Renal cortex interstitium (tissue), 15 donors: ENCODE measurements at places on chromosomes 11 and 22. TPM values are rescaled to one million over a fixed set of nuclear protein-coding genes. Genes with fewer than 3 reads are reported as not detected.

- DNase-seq = no peak
Observed at GRCh38 chr11:5992604-5993251, 5.9 kb upstream of the OR52L1 start.

DNA sequence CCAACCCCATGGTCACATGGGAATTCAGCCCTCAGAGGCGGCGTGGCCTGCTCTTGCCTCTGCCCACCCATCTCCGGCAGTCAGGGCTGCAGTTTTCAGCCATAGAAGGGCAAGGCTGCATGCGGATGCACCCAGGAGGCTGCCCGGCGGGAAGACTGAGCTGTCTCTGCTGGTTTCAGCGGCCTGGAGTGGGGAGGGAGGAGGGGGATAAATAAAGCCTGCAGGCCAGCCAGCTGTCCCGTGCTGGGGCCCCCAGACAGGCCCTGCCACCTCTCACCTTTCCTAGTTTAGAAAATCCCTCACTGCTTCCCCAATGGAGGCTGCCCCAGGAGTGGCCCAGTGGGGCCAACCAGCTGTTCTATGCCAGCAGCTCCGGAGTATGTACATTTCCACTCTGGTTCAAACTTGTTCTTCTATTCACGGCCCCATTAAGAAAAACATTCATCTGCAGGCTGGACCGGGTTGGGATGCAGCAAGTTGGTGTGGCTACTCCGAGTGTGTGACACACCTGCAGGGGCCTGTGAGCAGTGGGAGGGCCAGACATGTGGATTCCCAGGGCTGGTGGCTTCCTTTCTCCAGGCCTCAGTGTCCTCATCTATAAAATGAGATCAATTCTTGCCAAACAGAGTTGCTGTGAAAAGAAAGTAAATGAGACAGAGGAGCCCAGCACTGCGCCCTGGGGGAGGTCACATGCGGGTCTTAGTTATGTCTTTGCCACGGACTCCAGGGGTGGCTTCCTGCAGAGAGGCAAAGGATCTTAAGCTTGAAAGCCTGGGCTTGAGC, 5.0 kb downstream of the MICALL1 start:
- no peak for DNase-seq

- no peak for DNase-seq
Observed at GRCh38 chr11:132852361-132852760, 679.9 kb downstream of the OPCML start.

- DNase-seq = no peak
Observed at GRCh38 chr22:25892678-25893077, 150.7 kb downstream of the MYO18B start.

DNA sequence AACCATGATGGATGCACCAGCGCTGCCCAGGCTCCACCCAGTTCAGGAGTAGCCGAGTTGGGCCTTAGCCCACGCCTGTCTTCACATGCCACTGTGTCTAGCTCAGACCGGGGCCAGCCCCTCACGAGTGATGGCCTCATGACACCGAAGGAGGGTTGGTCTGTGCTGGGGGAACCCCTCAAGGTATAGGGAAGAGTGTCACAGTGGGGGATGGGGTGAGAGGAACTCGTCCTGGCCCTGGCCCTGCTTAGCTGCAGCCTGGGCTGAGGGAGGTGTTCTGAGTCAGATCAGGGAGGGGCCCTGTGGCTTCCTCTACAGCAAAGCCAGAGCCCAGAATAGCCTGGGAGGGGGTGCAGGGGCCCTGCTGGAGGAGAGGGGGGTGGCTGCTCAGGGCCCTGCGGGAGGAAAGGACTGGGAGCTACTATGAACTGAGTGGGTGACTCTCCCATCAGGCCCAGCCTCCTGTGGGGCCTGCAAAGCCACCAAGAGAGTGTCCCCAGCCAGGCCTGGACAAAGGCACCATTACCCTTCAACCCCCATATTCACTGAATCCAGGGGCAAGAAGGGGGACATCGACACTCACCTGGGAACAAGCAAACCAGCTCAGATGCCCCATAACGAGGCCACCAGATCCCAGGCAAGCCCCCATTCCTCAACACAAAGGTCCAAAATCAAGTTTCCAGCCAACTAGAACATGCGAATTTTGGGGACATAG, 41.2 kb downstream of the IGLL5 start:
- DNase-seq = no peak

DNA sequence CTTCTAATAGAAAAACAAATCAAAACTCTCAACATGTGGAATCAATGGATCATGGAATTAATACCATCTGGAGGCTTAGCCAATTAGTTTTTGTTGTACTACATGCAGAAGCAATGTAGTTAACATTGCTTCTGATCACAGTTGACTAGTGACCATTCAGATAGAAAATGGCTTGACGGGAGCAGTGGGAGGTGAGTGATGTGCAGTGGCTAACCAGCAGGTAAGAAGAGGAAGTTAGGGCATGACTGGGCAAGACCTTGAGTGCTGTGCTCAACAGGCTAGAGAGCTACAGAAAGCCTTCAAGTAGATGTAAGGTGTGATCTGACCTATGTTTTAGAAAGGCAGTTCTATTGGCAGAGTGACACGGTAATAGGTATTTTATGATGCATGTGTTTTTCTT, 60.7 kb upstream of the ALKBH3 start:
- DNase-seq = no peak

GRCh38 chr11:106280036-106280435, 202.6 kb downstream of the AASDHPPT start:
- no peak for DNase-seq

- DNase-seq = no peak
Observed at GRCh38 chr11:42482822-42483221, 829.0 kb upstream of the API5 start.

- DNase-seq = no peak
Observed at GRCh38 chr22:22932512-22932941, 44.9 kb downstream of the IGLL5 start.

- DNase-seq = no peak
Observed at GRCh38 chr11:117511931-117512539, 184.4 kb downstream of the CEP164 start.

DNA sequence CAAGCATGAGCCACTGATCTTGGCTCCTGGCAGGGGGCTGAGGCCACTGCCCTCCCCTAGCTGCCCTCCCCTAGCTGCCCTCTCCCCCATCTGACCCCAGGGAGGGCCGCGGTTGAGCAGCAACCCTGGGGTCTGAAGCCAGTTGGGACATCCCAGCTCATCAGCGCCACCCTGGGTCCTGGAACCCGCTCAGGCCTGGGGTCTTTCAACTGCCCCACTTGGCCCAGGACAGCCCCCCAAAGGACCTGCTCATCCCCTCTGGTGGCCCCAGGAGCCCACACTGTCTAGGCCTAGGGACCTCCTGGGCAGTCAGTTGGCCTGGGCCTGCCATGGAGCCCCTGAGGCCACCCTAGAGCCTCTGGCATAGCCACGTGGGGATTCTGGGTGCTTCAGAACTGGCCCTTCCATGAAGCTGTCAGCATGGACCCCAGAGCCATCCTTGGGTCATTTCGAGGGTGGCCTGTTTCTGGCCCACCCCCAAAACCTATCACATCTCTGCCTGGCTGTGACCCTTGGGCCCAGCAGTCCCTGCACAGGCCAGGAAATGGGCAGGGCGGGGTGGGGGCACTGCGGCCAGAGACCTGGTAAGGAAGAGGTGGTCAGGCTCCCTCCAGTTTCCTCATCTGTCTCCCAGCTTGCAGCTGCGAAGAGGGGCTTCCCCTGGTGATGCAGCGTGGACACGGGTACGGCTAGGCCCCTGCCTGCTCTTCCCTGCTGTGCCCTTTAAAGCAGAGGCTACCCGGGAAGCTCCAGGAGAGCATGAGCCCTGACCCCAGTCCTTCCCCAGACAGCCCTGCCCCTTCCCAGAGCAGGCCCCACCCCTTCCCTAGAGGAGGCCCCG, 37.9 kb downstream of the MUC2 start:
- DNase-seq = no peak

DNA sequence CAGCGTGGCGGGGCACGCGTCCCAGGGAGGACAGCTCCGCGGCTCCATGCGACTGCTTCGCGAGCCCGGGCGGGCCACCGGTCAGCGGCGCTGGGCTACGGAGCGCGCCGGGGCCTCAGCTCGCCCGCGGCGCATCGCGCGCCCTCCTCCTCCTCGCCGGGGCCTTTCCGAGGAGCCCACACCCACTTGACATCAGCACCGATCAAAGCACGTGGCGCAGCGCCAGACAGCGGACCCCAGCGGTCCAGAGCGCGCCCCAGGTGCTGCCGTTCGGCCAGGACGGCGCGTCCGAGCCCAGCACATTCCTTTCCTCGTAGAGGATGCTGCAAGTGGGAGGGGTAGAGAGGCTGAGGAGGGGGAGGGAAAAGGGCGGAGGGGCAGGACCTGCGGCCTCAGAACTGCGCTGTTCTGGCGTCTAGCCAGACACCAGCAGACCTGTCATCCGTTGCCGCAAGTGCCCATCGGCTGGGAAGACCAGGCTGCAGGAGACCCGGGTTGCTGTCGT, 88.6 kb downstream of the PLEKHA7 start:
- no peak for DNase-seq

DNA sequence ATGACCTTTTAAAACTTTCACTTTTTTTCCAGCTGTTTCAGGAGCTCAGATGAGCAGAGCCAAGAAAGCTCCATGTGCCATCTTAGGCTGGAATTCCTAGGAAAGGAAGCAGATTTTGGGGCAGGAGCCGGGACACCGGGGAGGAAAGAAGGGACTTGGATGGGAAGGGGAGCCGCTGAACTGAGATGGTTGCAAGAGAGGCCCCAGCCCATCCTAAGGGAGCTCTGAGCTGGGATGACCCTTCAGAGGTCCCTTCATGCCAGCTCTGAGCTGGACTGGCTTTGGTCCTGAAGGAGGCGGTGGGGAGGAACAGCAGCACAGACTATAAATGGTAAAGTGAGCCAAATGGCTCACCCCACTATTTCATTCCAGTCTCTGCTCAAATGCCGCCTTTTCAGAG, 55.2 kb upstream of the SLC22A12 start:
- no peak for DNase-seq

DNA sequence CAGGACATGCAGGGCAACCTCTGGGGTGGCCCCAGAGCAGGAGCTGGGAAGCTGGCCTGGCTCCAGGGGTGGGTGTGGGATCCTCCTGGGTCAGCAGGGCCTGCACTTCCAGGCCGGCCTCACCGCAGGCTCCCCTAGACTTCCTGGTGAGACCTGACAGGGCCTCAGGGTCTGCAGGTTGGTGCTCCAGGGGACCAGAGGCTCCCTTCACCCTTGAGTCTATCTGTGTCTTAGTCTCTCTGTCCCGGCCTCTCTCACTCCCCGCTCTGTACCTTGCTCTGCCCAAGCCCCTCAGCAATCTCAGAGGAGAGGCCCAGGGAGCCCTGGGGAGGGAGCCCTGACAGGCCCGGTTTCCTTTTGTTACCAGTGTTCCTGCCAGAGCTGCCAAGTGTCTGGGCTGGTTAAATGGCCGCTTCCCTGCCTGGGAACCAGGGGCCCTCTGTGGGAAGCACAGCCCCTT, 13.9 kb downstream of the CD82 start:
- no peak for DNase-seq

- no peak for DNase-seq
Observed at GRCh38 chr22:47599753-47600152, 837.3 kb downstream of the TBC1D22A start.

GRCh38 chr22:20117633-20118299, 740 bp upstream of the TRMT2A start:
- no peak for DNase-seq

DNA sequence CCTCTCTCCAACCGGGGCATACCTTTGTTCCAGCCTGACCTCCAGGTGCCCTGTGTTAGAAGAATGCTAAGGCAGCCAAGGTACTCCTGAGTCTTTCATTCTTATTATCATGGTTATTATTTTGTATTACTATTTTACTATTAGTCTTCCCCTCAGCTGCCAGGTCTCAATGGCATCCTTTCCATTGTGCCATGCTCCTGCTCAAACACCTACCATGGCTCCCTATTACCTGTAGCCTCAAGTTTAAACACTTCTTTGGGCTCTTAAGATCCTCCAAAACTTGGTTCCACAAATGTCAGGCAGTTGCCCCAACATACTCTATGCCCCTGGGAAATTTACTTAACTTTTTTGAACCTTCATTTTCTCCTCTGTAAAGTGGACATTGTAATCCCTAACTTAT, 130.4 kb downstream of the CHST1 start:
- no peak for DNase-seq

GRCh38 chr11:117318738-117319137, 2.7 kb upstream of the BACE1 start:
- no peak for DNase-seq

DNA sequence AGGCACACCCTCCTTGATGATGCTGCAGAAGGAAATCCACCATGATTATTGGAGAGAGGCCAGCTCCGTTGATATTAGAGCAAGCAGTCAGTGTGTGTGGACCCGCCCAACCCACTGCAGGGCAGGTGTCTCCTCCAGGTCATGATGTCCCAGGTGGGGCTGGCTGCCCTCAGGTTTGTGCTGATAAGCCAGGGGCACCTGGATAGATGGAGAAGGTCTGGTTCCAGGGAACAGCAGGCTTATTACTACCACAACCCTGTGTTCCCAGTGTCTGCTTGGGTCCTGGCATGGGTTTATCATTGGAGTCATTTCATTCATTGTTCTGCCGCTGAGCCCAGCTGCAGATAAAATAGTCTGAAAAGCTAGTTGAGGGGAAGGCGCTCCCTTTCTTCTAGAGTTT, 181.1 kb upstream of the NECTIN1 start:
- no peak for DNase-seq

GRCh38 chr22:46090631-46091201, 59.6 kb upstream of the PPARA start:
- DNase-seq = no peak

- DNase-seq = no peak
Observed at GRCh38 chr11:44780940-44781631, 54.3 kb downstream of the TSPAN18 start.

DNA sequence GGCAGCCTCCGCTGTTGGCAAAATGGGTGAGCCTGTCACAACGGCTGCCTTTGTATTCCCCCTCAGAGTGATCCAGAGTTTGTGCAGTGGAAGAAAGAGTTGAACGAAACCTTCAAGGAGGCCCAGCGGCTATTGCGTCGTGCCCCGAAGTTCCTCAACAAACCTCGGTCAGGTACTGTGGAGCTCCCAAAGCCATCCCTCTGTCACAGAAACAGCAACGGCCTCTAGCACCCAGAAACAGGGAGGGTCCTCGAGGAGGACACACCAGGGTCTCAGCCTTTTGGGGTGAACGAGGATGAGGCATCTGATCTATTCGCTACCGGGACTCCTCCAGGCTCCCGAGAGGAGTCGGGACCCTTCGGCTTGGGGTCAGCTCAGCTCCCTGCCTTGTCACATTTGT, 19.8 kb upstream of the MYO18B start:
- DNase-seq = no peak

MN1 gene
- 9.8 TPM for polyA plus RNA-seq

NAV2 gene
- 39.5 TPM for polyA plus RNA-seq

MAJIN gene
- 1.2 TPM for polyA plus RNA-seq

DCHS1 gene
- 34.7 TPM for polyA plus RNA-seq

TCIRG1 gene
- 31.3 TPM for polyA plus RNA-seq

SERPIND1 gene
- 2.3 TPM for polyA plus RNA-seq

CLP1 gene
- polyA plus RNA-seq = 16.8 TPM

SVIP gene
- 37.3 TPM for polyA plus RNA-seq

RASD2 gene
- polyA plus RNA-seq = 2.1 TPM

SLC29A2 gene
- 18.0 TPM for polyA plus RNA-seq

C1QTNF4 gene
- 8.2 TPM for polyA plus RNA-seq

CYTH4 gene
- 3.6 TPM for polyA plus RNA-seq

SCGB1A1 gene
- not detected for polyA plus RNA-seq

SYCE3 gene
- 0.23 TPM for polyA plus RNA-seq
